Naive thymus-derived CD8-positive, alpha-beta T cell (primary cell): ENCODE measurements at places on chromosomes 2 and 18. TPM values are rescaled to one million over a fixed set of nuclear protein-coding genes. Genes with fewer than 3 reads are reported as not detected.

- DNase-seq = no peak
Observed at GRCh38 chr18:47815486-47816270, 114.8 kb downstream of the SMAD2 start.

DNA sequence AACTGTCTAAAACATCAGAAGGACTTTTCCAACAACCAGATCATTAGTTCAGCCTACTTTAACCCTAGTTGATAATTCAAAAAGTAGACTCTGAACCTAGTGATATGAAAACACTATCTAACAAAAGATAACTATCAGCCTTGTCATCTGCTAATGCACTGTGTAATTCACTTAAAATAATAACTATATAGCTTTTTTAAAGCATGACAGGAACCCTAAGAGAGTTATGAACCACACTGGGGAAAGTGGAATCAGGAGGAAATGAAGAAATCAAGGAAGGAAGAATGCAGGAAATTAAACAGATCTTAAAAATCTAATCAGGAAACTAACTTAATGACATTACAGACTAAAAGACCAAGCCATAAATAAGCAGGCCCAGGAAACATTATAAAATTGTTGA, 9.0 kb downstream of the B4GALT6 start:
- no peak for DNase-seq

DNA sequence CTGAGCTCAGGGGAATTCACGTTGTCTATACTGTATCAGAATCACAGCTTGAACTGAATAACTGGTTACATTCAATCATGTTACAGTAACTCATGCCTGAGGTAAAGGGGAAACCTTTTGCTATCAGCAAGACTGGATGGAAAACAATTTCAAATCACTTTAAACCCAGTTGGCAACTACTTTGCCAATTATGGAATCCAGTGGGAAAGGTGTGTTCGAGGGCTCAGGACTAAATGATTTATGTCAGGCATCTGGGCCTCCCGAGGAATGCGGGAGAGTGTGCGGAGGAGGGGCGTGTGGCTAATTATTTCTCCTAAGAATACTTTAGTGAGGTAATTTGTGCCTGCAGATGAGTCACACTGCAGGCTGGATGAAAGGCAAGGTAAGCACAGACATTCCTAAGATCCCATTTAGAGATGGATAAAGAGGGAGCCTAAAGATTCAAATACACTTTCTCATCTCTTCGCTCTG, 100.1 kb downstream of the HRH4 start:
- no peak for DNase-seq

DNA sequence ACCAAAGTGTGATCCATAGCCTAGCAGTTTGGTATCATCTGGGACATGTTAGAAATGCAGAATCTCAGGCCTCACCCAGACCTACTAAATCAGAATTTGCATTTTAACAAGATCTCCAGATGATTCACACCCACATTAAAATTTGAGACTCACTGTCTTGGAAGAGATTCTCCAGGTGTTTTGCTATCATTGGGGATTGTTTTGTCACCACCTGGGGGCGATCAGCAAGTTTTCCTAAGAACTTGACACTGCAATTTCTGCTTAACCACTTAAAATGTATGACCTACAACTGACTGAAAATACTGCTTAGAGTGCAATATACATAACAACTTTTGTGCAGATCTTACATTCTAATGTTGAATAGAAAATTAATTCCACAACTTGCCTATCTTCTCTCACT, 18.9 kb upstream of the ITGA4 start:
- no peak for DNase-seq

- no peak for DNase-seq
Observed at GRCh38 chr2:159758239-159758638, 39.8 kb downstream of the CD302 start.

PDCD1 gene
- total RNA-seq = 0.47 TPM
